ENCODE measurements at places on chromosomes 16 and 17.

- no peak for DNase-seq
These were observed 401.7 kb upstream of the MAF start for GRCh38 chr16:80002261-80002660.

- DNase-seq: peak; percentile 31
These were observed 922 bp upstream of the SLC2A4 start for GRCh38 chr17:7280519-7281073.

DNA sequence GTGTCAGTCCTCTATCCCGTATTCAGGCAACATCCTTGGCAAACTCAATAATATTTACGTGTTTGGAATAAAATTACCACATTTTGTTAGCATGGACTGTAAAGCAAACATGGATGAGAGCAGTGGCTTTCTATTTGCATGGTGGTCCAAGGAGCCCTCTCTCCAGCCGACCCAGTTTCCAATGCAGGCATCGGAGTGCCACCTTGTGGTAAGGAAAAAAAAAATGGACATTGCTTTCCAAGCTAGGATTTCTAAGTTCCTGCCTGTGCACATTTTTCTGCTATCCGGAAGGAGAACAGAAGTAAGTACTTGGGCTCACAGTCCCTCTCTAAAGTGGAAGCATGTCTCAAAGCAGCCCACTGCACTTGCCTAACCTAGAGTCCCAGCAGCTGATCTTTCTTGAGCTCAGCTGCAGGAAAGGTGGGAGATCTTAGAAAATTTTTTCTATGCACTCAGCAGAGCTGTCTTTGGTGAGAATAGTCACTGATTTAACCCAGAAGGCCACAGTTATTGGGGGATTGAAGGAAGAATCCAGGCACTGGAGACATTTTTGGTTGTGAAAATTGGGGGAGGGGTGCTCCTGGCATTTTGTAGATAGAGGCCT, 46.0 kb upstream of the ERCC4 start:
- DNase-seq: peak; percentile 20

DNA sequence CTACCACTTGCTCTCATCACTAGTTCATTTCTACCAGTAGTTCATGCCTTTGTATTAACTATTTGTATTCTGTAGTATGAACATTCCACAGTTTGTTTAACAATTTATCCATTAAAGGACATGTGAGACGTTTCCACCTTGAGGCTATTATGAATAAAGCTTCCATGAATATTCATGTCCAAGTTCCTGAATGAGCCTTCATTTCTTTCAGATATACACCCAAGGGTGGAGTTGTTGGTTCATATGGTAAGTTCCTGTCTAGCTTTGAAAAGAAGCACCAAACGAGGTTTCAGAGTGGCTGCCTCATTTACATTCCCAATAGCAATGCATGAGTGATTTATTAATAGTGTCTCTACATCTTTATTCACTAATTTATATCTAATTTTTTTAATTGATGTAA, 407.8 kb upstream of the C16orf82 start:
- no peak for DNase-seq

DNA sequence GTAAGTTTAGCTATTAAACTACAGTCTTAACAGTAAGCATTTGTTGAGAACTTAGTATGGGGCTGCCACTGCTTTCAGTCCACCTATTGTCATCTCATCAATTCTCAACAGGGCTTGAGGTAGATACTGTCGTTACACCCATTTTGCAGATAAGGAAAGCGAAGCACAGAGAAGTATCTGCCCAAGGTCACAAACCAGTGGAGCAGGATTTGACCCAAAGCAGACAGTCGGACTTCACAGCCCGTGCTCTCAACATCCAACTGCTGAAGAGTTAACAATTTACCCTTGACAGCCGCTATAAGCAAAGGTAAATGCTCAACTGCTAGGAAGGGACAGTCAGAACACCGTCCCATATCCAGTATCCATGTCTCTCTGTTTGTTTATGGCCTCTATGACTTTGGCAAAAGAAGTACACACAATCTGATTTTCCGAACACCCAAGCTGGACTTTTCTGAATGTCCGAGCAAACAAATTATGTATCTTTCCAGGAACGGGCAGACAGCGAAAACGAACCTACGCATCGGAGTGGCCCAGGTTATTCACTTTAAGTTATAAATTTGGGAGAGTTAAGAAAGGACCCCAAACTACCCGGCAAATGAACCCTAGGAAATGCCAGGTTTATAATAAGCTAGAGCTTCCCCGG, 1.2 kb downstream of the SIAH1 start:
- no peak for DNase-seq

- no peak for DNase-seq
These were observed 3.4 kb downstream of the PLEKHH3 start for GRCh38 chr17:42673266-42673884.

DNA sequence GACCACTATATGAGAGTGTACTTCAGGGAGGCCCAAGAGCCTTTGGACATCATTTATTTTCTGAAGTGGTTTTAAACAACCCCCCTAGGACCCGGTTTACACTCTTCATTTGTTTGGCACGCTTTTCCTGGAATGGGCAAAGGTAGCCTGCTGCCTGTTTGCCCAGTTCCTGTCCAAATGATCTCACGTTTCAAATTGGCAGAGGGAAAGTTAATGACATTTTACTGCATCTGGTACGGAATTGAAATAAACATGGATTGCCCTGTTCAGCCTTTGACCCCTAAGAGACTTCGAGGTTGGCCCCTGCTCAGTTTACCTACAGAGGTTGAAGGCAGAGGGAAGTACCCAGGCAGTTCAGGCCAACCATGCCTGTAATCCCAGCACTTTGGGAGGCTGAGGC, 5.8 kb upstream of the RPRML start:
- DNase-seq: peak; percentile 52

- DNase-seq: no peak
These were observed 8.2 kb downstream of the ARL4D start for GRCh38 chr17:43406676-43407645.

DNA sequence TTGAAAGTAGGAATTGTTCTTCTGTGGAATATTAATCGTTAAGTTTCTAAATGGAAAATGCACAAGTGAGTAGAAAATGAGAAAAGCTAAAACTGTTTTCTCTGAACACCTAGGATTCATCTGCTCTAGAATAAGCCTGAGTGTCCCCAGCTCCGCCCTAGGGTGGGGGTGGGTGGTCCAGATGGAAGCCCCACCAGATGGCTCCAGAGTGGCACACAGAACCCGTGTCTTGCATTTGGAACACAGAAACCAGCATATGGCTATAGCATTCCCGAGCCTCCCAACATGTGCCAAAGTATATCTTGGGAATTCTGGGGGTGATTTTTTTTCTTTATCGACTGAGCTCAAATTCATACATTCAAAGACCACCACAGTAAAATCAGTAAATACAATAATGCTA, 517.7 kb upstream of the PSMD7 start:
- DNase-seq: no peak

- no peak for DNase-seq
These were observed 8.1 kb downstream of the DOC2B start for GRCh38 chr17:173166-173911.

DNA sequence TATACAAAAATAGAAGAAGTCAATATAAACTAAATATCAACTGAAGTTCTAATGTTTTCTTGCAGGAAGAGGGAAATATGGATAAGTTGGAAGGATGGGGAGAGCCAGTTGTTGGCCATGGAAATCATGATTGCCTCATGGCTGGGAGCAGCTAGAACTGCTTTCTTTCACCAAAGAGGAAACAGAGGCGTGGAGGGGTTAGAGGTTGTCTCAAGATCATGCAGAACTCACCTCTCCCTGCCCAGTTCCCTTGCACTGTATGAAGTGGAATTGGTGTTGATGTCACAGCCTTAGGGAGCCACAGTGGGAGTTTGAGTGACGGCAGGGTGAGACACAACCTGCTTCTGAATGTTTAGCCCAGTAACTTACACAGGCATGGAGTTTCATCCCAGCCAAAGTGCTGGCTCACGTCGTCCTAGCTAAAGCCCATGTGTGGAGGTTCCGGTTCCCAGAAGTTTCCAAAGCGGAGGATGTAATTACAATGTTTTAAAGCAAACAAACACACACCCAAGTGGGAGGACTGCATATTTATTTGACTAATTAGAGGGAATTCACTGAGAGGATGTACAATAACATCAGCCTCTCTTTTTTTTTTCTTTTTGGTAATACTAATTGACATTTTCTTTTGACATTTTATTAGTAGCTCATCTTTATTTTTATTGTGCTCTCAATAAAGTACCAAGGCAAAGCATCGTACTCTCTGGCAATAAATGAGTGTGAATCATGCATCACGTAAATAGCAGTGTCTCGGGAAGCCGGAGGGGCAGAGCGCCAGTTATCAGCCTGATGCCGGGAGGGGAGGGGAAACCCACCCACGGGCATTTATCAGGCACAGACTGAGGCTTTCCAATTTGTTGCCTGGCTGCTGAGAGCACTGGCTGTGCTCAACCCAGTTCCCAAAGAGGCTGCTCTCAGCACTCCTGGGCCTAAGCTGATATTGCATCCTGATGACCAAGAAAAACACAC, 118.7 kb upstream of the CDH5 start:
- no peak for DNase-seq

DNA sequence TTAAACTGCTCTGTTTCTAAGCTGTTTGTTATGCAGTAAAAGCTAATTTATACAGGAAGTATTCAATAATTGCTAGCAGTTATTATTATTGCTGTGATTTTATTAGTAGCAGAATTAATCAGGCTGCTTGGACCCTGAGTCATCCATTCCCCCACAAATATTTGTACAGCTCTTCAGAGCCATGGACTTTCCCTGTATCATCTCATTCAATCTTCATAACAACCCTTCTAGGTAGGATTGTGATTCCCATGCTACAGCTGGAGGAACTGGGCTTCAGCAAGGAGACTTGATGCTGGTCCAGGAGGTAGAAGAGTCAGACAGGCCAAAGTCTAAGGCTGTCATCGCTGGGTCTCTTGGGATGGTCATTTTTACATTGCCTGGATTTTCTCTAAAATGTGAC, 208.3 kb downstream of the C16orf95 start:
- DNase-seq: no peak

- no peak for DNase-seq
These were observed 220.4 kb downstream of the C16orf95 start for GRCh38 chr16:87096746-87097333.

DNA sequence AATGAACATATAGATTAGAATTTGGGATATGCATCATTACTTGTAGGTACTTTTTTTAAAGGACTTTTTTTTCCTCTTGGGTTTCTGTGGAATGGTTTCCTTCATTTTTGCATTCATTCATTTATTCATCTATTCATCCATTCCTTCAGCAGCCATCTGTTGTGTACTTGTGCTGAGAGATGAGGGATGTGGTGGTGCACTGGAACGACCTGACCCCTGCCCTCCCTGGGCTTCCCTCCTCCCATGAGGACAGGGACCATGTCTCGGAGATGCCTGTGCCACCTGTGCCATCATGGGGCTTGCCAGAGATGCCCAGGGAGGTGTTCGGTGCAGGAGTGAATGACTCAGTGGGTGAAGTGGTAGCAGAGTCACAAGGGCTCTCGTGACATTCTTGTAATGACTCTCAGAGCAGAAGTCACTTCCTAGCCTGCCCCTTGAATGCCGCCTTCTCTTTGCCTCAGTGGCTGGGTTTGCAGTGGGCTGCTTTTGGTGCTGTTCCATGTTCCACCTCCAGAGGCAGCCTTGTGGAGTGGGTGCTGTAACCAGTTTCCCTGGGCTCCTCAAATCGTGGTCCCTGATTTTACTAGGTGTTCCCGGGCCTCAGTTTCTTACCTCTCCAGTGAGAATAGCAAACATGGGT, 43.9 kb downstream of the CLEC16A start:
- no peak for DNase-seq

GRCh38 chr17:80939151-80940145, 52.2 kb upstream of the CHMP6 start:
- DNase-seq: no peak

DNA sequence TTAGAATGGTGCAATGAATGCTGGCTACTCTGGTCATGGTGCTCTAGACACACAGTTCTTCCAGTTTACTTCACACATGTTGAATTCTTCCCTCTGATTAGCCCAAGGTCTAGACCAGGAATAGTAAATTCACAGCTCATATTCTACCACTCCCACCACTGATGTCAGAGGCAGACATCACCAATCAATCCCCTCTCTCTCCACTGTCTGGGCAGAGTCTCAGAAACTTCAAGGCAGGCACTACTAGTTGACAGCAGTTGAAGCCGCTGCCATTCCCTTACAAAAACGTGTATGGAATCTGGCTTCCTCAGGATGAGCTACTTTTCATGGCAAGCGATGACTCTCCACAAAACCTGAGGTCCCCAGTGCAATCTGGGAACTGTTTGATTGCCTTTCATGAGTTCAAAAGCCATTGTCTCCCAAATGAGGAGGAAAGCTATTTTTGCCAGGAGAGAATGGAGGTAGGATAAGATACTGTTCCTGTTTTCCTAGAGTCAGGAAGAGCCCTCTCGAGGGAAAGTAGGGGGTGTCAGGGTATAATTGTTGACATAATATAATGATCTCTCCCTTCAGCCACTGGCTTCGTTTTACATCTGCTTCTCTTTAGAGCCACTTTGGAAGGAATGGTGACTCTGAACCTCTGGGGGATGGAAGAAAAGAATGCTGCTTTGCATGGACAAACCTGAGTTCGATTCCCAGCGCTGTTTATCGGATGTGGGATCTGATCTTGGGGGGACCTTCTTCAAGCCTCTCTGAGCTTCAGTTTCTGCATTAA, 90.0 kb downstream of the FOXL1 start:
- no peak for DNase-seq

GRCh38 chr16:9666834-9667480, 515.3 kb downstream of the GRIN2A start:
- DNase-seq: peak; percentile 3

DNA sequence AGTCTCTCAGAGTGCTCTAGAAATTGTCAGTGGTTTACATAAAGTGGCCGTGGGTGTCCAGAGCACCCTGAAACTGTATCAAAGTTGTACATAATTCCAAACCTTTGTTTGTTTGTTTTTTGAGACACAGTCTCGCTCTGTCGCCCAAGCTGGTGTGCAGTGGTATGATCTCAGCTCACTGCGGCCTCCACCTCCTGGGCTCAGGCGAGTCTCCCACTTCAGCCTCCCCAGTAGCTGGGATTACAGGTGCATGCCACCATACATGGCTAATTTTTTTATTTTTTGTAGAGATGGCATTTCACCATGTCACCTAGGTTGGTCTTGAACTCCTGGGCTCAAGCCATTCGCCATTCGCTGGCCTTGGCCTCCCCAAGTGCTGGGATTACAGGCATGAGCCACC, 24.3 kb upstream of the ADGRG1 start:
- DNase-seq: no peak

- DNase-seq: no peak
These were observed 3.0 kb downstream of the CCNF start for GRCh38 chr16:2432286-2432685.

GRCh38 chr16:84487358-84487757, 17.1 kb downstream of the MEAK7 start:
- DNase-seq: no peak

- DNase-seq: no peak
These were observed 3.6 kb upstream of the FAM222B start for GRCh38 chr17:28846231-28846630.

Data from NCI-H2029 (cell line).